Fibroblast of lung (primary cell): ENCODE measurements at places on chromosomes 1 and 21. TPM values are rescaled to one million over a fixed set of nuclear protein-coding genes. Genes with fewer than 3 reads are reported as not detected.

- peaks cover 20% of the 10 kb centered on the region for H3K4me1 ChIP-seq
- no peaks in the 10 kb centered on the region for H3K27me3 ChIP-seq
- H3K36me3 ChIP-seq, result no peaks in the 10 kb centered on the region
- H3K27ac ChIP-seq, result peak overlapping the region; percentile 61
- no peak overlapping the region for H3K4me3 ChIP-seq
- DNase-seq, result peak; percentile 91
Observed at GRCh38 chr1:109198043-109198695, 15.5 kb upstream of the SARS1 start.

DNA sequence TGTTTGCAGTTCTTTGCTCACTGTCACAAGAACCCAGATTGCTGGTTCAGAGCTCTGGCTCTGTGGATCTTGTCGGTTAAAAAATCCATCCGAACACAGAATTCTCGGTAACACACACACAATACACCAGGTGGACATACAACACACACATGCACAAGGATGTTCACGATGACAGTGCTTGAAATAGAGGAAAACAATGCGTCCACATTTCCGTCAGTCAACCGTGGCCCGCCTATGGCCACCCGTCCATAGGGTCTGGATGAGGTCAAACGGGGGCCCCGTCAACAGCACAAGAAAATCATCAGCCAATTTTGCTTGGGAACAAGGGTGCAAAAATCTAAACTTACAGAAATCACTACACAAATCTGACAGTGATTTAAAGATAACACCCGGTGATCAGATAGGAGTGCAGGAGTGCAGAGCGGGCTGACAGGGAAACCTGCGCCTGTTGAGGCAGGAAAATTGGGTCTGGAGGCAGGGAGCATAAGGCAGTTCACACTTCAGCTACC is 50.4 kb upstream of the SLC19A1 start:
- no peak overlapping the region for H3K27ac ChIP-seq
- H3K4me1 ChIP-seq, result no peaks in the 10 kb centered on the region
- no peak overlapping the region for H3K4me3 ChIP-seq

DNA sequence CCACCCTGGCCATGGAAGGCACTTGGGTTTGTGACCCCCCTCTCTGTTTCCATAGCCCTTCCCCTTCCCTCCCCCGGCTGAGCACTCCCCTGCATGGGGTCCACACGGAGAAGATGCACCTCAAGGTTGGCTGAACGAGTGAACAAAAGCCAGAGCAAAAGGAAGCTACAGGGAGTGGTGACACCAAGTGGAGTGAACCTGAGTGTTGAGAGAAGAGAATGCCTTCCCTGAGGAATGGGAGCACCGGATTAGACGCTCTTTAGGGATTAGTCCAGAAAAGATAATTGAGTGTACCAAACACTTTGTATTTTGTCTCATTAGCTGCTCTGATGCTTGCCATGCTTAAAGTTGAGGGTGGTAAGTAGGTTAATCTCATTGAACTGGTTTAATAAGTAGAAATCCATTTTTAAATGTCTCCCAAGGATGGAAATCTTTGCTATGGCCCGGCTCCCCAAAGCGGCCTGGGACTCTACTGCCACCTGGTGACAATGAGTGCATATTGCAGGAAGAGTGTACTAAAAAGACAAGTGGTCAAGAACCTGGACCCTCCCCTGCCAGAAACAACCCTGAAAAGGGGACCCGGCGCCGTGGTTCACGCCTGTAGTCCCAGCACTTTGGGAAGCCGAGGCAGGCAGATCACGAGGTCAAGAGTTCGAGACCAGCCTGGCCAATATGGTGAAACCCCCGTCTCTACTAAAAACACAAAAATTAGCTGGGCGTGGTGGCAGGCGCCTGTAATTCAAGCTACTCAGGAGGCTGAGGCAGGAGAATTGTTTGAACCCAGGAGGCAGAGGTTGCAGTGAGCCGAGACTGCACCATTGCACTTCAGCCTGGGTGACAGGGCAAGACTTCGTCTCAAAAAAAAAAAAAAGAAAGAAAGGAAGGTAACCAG is 150.6 kb upstream of the ZC3H12A start:
- H3K27ac ChIP-seq, result no peak overlapping the region
- peak; percentile 20 for DNase-seq
- no peak overlapping the region for H3K4me3 ChIP-seq
- H3K27me3 ChIP-seq, result peaks cover 2% of the 10 kb centered on the region
- no peaks in the 10 kb centered on the region for H3K4me1 ChIP-seq

- H3K36me3 ChIP-seq, result no peaks in the 10 kb centered on the region
- H3K4me1 ChIP-seq, result no peaks in the 10 kb centered on the region
- DNase-seq, result peak; percentile 75
- H3K27me3 ChIP-seq, result peaks cover 17% of the 10 kb centered on the region
- peak overlapping the region; percentile 32 for H3K4me3 ChIP-seq
Observed at GRCh38 chr1:3069491-3070308, 697 bp downstream of the PRDM16 start.

GRCh38 chr21:44473915-44474555 is 18.7 kb downstream of the LRRC3 start:
- no peaks in the 10 kb centered on the region for H3K27me3 ChIP-seq
- H3K4me3 ChIP-seq, result no peak overlapping the region
- H3K36me3 ChIP-seq, result no peaks in the 10 kb centered on the region
- no peak for DNase-seq

DNA sequence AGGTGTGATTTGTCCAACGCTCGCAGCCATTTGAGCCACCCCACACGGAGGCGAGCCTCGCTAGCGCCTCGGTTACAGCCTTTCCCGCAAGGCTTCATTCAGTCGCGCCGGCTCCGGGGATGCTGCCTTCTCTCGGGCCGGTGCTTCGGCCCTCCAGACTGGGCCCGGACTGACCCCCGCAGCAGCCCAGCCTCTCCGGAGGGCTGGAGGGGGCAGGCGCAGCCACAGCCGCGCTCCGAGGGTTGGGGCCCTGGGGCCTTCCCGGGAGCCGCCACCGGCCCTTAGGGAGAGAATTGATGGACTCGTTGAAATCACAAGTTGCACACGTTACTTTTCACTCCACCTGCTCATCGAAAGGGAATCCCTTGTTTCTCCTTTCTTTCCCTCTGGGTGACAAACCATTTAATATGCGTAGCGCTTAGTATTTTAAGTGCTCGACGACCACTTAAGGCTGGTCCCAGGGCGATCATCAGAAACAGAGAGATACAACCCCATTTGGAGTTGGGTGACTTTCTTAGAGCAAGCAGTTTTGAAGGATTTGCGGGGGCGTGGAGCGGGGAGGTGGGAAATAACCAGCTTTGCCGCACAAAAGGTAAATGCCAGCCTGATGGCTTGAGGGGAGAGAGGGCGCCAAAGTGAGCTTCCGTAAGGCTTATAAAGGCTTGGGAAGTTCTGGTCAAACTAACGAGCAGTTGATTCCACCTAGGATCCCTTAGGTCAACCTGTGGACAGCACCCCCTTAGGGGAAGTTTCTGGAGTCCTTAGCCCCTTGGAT is 24.6 kb upstream of the ENAH start:
- H3K36me3 ChIP-seq, result no peaks in the 10 kb centered on the region
- DNase-seq, result no peak
- H3K27me3 ChIP-seq, result no peaks in the 10 kb centered on the region
- H3K4me3 ChIP-seq, result no peak overlapping the region

DNA sequence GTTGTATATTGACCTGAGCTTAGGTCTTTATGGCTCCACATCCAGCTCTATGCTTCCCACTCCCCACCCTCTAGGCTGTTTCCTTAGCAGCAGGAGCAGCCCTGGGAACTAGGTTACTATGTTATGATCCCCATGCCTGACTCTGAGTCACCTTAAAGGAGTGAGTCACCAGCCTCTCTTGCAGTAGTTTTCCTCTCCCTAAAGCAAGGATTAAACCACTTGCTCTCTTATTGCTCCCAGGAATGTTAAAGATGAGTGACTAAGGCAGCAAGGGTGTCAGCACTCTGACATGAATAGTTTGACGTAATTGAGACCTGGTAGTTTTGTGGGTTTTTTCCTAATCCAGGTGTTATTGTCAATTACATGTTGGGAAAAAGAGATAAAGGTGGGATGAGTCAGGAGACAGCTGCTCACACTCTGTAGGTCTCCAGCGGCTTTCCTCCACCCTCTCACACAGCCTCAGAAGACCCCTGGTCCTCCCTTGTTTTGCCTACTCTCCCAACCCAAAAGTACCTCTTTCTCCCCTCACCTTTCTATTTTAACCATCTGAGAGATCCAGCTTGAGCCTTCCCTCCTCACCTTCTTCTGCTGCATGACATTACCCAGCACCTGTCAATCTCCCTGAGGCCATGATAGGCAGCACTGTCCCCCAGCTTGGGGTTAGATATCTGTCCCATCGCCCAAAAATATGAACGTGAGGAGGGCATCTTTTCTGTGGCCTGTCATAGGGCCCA is 369.1 kb upstream of the VAMP3 start:
- H3K27ac ChIP-seq, result peak overlapping the region; percentile 81
- DNase-seq, result peak; percentile 100
- no peaks in the 10 kb centered on the region for H3K36me3 ChIP-seq
- no peaks in the 10 kb centered on the region for H3K27me3 ChIP-seq
- H3K4me1 ChIP-seq, result peaks cover 8% of the 10 kb centered on the region

GRCh38 chr1:226660410-226661182 is 78.5 kb downstream of the ITPKB start:
- H3K4me1 ChIP-seq, result peaks cover 51% of the 10 kb centered on the region
- no peak overlapping the region for H3K4me3 ChIP-seq
- peak overlapping the region; percentile 97 for H3K27ac ChIP-seq

- DNase-seq, result peak; percentile 60
- no peaks in the 10 kb centered on the region for H3K4me1 ChIP-seq
- no peak overlapping the region for H3K4me3 ChIP-seq
- peak overlapping the region; percentile 18 for H3K27ac ChIP-seq
- H3K27me3 ChIP-seq, result no peaks in the 10 kb centered on the region
- no peaks in the 10 kb centered on the region for H3K36me3 ChIP-seq
Observed at GRCh38 chr1:170929835-170930554, 5.3 kb upstream of the MROH9 start.

DNA sequence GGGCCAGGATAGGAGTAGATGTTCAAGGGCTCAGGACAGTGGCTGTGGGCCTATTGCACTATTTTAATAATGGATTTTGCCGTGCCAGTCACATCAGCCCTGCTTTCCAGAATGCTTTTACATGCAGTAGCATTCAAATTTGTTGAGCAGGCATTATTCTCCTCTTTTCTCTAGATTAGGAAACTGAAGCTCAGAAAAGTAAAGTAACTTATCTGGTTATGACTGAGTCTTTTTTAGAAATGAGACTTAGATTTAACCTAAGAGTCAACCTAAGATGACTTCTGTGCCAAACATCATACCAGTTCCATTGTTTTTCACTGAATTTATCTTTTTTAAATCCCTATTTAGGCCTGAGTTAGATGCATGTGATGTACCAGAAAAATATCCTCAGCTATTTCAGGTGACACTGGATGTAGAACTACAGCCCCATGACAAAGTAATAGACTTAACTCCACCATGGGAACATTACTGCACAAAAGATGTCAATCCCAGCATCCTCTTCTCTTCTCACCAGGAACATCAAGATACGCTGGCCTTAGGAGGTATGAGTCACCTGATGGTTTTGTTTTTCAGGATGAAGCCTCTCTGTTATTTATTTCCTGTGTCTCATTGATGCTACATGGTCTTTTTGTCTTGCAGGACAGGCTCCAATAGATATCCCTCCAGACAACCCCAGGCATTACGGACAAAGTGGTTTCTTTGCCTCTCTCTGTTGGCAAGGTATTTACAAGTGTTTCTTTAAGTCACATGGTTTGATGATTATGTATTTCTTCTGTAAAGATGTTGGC is 31.4 kb upstream of the LEPR start:
- H3K36me3 ChIP-seq, result no peaks in the 10 kb centered on the region
- H3K27ac ChIP-seq, result no peak overlapping the region
- DNase-seq, result no peak

DNA sequence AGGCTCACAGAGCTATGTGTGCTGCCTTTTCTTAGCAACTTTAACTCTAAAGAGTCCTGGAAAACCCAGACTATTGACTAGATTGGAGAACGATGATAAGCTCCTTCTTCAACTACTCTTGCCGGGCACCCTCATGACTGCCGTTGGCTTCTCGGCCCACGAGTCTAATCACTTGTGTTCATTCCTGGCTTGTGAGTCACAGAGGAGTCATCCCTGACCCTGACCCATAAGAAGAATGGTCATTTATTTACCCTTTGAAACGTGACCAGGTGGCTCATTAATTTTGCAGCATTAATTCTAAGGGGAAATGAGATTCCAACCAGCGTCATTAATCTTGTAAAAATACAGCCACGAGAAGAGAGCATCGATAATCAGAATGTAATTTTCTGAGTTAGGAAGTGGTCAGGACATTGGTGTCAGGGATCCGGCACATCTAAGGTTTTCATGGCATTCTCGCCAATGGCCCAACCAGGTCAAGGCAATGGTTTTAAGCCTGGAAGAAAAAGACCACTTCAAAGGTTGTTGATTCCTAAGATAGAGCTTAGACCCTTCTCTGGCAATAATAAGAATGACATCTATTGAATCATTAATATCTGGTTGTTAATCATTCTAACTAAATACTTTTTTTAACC is 183.6 kb upstream of the RUNX1 start:
- no peak overlapping the region for H3K27ac ChIP-seq
- no peaks in the 10 kb centered on the region for H3K27me3 ChIP-seq
- peak; percentile 98 for DNase-seq
- H3K36me3 ChIP-seq, result no peaks in the 10 kb centered on the region
- peaks cover 4% of the 10 kb centered on the region for H3K4me1 ChIP-seq
- H3K4me3 ChIP-seq, result no peak overlapping the region

DNA sequence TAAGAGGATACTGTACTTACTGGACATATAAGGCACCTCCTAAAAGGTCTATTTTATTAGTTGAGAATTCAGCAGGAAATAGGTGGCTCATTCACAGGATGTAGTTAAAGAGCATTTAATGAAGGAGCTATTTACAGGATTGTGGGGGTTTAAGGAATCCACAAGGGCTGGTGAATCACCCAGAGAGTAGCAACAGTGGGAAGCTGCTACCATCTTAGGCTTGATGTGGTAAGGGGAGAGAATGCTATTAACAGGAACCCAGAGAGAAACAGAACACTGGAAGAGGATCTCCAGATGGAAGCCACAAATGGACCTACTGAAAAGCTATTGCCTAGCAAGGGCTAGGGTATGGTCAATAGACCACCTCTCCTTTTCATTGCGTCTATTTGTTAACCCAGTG is 52.0 kb upstream of the COL11A1 start:
- no peak overlapping the region for H3K27ac ChIP-seq
- H3K27me3 ChIP-seq, result no peaks in the 10 kb centered on the region
- peak; percentile 66 for DNase-seq
- no peak overlapping the region for H3K4me3 ChIP-seq

GRCh38 chr1:85041793-85042192 is 6.5 kb downstream of the MCOLN3 start:
- H3K4me3 ChIP-seq, result no peak overlapping the region
- H3K27me3 ChIP-seq, result peaks cover 8% of the 10 kb centered on the region
- no peaks in the 10 kb centered on the region for H3K4me1 ChIP-seq

DNA sequence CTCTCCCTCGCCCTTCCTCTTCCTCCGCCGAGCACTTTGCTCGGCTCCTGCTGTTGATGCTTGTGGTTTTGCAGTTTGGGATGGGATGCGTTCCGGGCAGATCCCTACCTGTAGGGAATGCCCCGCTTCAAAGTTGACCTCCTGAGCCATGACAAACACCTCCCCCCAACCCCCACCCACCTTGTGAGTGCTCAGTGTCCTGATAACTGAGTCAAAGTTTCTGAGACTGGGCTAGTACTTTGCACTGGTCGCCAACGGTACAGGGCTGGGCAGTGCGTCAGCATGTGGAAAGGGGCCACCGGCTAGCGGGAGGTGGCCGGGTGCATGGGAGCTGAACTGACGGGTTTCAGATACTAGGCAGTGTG is 771 bp downstream of the RABGAP1L start:
- H3K4me1 ChIP-seq, result no peaks in the 10 kb centered on the region
- H3K27ac ChIP-seq, result peak overlapping the region; percentile 72

The ARHGEF16 gene
- total RNA-seq, result under 0.01 and 0.17 TPM in 2 replicates

The PRSS38 gene
- total RNA-seq, result not detected in 2 replicates

The HP1BP3 gene
- 254 and 255 TPM in 2 replicates for total RNA-seq

The NUP210L gene
- under 0.01 and 0.17 TPM in 2 replicates for total RNA-seq
